ENCODE measurements at places on chromosomes 11 and 22. TPM values are rescaled to one million over a fixed set of nuclear protein-coding genes. Genes with fewer than 3 reads are reported as not detected.

ACTN3 gene
- 0.14 TPM for total RNA-seq

HPX gene
- 0.46 TPM for total RNA-seq

RTN4R gene
- 0.28 TPM for total RNA-seq

TMEM121B gene
- under 0.01 TPM for total RNA-seq

DCDC1 gene
- total RNA-seq, result 0.09 TPM

TIGD3 gene
- 0.14 TPM for total RNA-seq

APOBEC3H gene
- 0.28 TPM for total RNA-seq

KLHDC7B gene
- total RNA-seq, result 0.28 TPM

INS gene
- total RNA-seq, result not detected

KCNQ1OT1 gene
- total RNA-seq, result 4.9 TPM

APOA5 gene
- total RNA-seq, result not detected

C11orf42 gene
- total RNA-seq, result not detected
